PC-9 (cell line): ENCODE measurements at places on chromosomes 11 and 22. TPM values are rescaled to one million over a fixed set of nuclear protein-coding genes. Genes with fewer than 3 reads are reported as not detected.

The OR52H1 gene
- not detected in 2 replicates for total RNA-seq

The TBX10 gene
- total RNA-seq, result not detected in 2 replicates

The OR5AR1 gene
- total RNA-seq, result not detected in 2 replicates

The CXCR5 gene
- not detected in 2 replicates for total RNA-seq

The TRIM22 gene
- 0.81 and 1.9 TPM in 2 replicates for total RNA-seq

The PKDREJ gene
- total RNA-seq, result not detected in 2 replicates

The OR4D5 gene
- total RNA-seq, result not detected in 2 replicates

The NELL1 gene
- total RNA-seq, result not detected in 2 replicates

The MS4A8 gene
- total RNA-seq, result not detected in 2 replicates

The KRTAP5-10 gene
- total RNA-seq, result not detected in 2 replicates

GRCh38 chr11:47175746-47176327 is 842 bp downstream of the ARFGAP2 start:
- no peak for DNase-seq

- no peak for DNase-seq
Observed at GRCh38 chr11:117570701-117571100, 226.3 kb downstream of the DSCAML1 start.

- no peak for DNase-seq
Observed at GRCh38 chr11:99718291-99718690, 697.5 kb downstream of the CNTN5 start.

GRCh38 chr11:123091506-123091905 is 29.6 kb upstream of the HSPA8 start:
- no peak for DNase-seq

DNA sequence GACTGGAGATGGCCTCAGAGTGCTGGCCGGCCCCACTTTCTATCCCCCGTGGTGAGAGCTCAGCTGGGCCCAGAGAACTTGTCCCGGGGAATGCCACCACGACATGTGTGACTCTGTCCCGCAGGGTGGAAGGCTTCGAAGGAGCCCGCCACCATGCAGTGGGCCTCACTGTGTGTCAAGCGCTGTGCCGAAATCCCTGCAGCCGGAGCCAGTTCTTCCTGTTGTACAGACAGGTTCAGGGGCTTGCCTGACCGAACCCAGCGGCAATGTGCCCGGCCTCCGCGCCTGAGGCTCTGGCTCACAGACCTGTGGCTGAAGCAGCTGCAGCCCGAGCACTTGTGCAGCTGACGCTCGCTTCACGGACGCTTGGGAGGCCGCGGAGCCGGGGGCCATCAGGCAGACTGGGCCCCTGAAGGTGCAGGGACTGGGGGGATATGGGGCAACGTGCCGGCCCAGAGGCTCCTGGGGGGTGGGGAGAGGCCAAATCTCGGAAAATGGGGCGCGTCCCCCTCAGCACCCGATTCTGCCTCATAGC is 650 bp downstream of the PPM1F start:
- peak; percentile 54 for DNase-seq

GRCh38 chr22:41825376-41825775 is 7.5 kb upstream of the SREBF2 start:
- no peak for DNase-seq

DNA sequence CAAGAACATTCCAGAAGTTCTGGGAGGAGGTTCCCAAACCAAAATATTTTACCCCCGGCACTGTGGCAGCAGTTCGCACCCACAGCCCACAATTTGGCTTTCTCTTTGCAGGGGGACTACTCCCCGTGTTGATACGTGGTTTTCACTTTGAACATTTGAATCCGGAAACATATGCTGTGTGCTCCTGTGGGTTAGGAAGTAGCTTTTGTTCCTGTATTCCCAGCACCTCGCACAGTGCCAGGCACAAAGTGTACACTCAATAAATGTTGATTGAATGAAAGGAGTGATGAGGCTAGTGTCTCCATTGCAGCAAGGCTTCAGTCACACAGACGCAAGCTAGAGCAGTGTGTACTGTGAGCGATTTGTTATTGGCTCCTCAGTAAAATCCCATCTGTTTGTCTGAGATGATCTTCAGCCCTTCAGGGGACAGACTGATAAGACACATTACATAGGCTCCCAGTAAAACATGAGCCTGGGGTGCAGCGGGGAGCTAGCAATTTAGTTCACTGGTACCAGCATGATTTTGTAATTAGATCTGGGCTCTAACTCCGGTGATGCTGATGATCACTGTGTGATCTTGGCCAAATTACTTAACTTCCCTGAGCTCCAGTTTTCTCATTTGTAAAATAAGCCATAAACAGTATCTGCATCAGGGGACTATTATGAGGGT is 2.2 kb downstream of the LAYN start:
- DNase-seq, result no peak

DNA sequence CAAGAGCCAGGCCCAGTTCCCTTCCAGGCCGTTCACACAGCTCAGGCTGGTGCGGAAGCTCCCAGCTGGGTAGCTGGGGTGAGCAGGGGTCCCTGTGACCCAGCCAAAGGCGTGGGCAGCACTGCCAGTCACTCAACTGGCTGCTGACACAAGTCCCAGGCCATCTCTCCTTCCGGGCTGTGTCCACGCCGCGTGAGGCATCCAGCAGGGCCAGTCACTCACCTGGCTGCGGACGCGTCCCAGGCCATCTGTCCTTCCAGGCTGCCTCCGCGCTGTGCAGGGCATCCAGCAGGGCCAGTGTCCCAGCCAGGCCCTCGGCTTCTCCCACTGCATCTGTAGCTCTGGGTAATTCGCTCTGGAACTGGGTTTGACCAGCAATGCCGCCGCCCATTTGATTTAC is 184.2 kb downstream of the BRD1 start:
- DNase-seq, result no peak

DNA sequence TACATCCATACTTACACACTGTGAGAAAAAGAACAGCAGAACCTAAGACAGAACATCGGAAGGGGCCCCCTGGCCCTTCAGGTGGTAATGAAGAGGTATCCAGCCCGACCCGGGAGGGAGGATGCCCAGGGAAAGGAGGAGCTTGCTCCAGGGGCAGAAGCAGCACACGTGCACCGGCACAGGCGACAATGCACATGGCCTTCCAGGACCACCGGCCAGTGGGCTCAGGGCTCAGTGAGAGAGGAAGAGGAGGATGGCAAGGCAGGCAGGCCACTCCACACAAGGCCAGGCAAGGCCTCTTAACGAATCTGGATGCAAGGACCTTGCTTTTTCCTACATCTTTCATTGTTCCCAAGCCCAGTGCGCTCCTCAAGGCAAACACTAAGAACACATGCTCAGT is 52.6 kb downstream of the MICAL3 start:
- no peak for DNase-seq

GRCh38 chr11:849104-849824 is 6.6 kb downstream of the TSPAN4 start:
- DNase-seq, result no peak

- no peak for DNase-seq
Observed at GRCh38 chr11:70687716-70688115, 289.4 kb downstream of the CTTN start.

GRCh38 chr11:22472306-22472705 is 134.1 kb downstream of the SLC17A6 start:
- no peak for DNase-seq

DNA sequence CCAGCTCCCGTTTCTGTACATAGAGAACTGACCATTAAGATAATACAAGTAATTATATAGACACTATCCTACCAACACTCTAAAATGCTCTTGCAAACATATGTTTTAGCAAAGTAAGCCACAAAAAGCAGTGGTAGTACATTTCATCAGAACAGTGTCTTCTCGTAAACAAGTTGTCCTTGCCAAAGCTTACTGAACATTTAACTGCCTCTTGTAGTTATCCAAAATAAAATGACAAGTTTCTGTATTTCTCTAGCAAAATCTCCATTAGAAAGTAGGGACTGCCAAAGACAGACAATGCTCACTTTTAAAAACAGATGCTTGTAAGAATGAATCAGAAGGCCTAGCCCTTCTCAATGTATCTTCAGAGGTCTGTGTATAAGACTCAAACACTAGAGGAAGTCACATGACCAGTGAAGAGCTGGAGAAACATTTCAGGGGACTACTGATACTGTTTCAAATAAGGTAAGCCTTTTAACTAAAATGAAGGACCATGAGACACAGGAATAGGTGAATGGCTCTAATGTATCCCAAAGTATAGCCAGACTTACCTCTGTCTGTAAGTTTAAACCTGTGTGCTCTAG is 7.8 kb upstream of the ZC3H12C start:
- no peak for DNase-seq

- DNase-seq, result no peak
Observed at GRCh38 chr11:11038782-11039181, 180.9 kb upstream of the ZBED5 start.

GRCh38 chr11:104728927-104729326 is 169.3 kb downstream of the CASP12 start:
- no peak for DNase-seq

DNA sequence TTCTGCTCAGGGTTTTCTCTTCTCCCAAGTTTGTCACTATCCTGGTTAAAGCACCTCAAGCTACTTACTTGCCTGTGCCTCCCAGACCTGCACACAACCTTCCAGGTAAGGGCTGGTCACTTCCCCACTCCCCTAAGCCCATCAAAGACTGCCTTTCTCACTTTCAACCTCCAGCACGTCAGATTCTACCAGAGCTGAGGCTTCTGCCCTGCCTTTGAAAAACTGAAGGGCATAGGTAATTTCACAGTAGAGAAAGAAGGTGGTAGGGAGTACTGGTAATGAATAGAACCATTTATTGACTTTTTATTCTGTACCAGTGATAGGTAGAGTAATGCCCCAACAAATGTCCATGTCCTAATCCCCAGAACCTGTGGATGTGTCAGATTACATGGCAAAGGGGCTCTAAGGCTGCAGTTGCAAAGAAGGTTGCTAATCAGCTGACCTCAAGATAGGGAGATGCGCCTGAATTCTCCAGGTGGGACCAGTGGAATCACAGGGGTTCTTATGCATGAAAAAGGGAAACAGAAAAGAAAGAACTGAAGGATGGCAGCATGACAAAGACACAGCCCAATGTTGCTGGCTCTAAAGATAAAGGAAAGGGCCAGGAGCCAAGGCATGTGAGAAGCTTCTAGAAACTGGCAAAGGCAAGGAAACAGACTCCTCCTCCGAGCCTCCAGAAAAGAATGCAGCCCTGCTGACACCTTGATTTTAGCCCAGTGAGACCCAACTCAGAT is 89.0 kb downstream of the SLC1A2 start:
- no peak for DNase-seq

- DNase-seq, result no peak
Observed at GRCh38 chr22:38027487-38027886, 29.7 kb upstream of the PICK1 start.

DNA sequence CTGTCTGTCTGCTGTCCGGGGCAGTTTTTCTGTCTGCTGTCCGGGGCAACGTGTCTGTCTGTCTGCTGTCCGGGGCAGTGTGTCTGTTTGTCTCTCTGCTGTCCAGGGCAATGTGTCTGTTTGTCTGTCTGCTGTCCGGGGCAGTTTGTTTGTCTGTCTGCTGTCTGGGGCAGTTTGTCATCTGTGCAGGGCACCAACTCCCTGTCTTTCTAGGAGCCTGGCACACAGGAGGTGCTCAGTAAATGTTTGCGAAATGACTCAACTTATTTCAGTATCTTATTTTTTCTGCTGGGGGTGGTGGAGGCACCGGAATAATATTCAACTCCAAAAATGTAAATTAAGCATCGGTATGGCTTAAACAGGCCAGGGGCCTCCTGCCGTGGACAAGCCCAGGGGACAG is 12.0 kb upstream of the TTLL12 start:
- DNase-seq, result no peak

DNA sequence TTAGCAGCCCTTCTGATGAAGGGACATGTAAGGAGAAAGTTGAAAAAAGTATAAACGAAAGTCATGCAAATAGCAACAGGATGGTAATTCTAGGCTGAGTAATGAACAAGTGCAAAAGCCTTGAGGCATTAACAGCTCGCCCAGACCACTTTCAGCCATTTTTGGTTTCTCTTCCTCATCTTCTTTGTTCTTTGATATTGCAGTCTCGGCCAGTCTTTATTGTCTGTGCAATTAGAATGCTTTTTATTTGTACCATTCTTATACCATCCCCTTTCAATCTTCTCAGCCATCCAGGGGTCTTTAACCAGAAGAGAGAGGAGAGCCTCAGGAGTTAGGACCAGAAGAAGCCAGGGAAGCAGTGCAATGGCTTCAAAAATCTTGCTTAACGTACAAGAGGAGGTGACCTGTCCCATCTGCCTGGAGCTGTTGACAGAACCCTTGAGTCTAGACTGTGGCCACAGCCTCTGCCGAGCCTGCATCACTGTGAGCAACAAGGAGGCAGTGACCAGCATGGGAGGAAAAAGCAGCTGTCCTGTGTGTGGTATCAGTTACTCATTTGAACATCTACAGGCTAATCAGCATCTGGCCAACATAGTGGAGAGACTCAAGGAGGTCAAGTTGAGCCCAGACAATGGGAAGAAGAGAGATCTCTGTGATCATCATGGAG is 7.3 kb downstream of the TRIM34 start:
- no peak for DNase-seq

DNA sequence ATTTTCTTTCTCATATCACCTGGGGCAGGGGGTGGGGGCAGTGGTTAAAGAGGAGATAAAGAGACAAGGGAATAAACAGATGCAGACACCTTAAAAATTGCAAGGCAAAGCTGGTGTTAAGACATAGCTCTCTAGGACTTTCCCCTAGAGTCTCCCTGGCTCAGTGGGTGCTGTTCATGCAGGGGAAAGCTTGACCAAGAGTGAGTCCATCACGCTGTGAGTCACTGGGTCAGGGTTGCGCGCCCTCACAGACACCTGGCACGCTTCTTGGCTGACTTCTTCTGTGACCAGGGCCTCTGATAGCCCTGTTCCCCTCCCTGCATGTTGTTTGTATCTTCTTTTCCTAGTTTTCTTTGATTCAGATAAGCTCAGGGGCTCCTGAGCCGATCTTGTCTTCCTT is 31.9 kb downstream of the COMMD9 start:
- peak; percentile 41 for DNase-seq

DNA sequence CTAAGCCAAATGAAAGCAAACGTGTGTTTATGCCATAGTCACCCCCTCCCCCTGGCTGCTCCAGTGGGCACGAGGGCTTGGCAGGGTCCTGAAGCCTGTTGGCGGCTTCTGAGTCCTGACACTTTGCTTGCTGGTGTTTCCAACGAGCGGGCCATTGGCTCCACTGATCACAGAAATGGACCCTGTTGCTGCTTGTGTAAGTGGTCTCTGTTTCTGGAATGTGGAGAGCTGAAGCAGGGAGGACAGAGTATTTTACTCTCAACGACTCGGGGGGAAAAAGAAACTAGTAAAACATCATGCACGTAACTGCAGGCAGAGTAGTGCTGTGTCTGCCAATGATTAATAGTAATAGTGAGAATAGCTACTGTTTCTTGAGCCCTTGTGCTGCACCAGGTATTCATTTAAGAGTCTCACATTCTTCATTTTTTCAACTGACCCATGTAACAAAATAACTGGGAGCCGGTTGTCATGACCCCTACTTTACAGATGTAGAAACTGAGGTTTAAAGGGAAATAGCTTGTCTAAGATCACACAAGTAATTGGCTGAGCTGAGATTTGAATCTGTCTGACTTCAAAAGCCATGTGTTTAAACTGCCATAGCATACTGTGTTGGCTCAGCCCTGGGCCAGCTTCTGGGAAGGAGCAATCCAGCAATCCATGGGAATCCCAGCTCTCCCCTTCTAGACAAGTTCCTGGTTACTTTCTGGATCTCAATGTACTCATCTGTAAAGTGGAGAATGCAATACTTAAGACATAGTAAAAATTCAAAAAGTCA is 526.7 kb downstream of the INSC start:
- DNase-seq, result no peak

GRCh38 chr11:43923406-43924111 is 18.9 kb upstream of the C11orf96 start:
- no peak for DNase-seq

GRCh38 chr11:117064275-117064674 is 34.0 kb downstream of the SIK3 start:
- peak; percentile 78 for DNase-seq
